ENCODE measurements at places on chromosomes 16 and 17.

- no peak for DNase-seq
These were observed 308.3 kb downstream of the SOX9 start for GRCh38 chr17:72429066-72429638.

- DNase-seq = no peak
These were observed 94.6 kb downstream of the BANP start for GRCh38 chr16:88045820-88046303.

DNA sequence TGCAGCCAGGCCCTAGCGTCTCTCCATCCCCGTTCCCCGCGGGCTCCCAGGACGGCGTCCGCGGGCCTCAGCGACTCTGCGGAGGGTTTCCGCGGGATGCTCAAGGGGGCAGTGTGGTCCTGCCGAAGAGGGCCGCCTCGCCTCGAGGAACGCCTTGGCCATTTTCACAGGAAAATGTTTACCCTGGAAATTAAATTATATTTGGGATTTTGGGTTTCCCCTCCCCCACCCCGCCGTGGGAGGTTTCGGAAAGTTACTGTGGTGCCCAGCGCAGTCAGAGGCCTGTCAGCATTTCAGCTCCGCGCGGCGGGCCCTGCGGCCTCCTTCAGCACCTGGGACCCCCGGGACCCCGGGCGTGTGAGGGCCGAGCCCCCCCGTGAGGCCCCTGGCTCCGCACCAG is 94.5 kb downstream of the PCTP start:
- DNase-seq = no peak

DNA sequence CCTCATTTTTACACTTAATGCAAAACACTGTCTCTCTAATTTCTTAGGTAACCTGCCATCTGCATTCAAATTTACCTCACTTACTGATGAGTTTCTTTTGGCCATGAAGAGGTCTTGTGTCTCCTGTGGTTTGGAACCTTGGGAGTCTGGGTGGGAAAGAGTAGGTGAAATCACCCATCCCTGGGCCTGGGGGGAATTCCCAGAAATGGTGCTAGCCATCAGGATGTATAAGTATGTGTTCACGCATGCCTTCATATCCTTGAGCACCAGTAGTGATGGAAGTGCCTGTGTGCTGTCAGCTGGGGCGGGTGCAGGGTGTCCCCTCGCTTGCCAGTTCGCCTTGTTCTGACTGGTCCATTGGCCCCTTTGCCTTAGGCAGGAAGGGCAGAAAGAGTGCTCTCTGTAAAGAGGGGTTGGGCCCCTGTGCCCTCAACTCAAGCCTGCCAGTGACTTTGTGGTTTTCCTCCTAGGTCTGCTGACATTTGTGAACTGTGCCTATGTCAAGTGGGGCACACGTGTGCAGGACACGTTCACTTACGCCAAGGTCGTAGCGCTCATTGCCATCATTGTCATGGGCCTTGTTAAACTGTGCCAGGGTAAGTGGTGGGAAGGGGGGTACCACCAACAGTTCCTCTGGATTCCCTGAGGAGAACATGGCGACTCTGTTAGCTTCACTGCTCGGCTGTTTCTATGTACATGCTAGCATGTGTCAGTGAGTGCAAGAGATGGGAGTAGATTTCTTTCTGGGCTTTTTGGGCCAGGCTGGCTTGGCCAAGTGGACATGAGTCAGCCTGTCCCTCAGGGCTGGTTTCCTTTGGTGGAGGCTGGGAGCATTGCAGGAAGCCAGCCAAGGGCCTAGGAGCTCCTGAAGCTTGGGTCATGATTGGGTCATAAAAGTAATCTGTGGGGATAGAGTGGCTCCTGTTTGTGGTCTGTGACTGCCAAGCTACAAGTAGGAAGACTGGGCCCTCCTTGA is 23.2 kb downstream of the SLC7A6OS start:
- DNase-seq = no peak

- DNase-seq = peak; percentile 14
These were observed 18.3 kb upstream of the WFIKKN2 start for GRCh38 chr17:50816771-50817751.

DNA sequence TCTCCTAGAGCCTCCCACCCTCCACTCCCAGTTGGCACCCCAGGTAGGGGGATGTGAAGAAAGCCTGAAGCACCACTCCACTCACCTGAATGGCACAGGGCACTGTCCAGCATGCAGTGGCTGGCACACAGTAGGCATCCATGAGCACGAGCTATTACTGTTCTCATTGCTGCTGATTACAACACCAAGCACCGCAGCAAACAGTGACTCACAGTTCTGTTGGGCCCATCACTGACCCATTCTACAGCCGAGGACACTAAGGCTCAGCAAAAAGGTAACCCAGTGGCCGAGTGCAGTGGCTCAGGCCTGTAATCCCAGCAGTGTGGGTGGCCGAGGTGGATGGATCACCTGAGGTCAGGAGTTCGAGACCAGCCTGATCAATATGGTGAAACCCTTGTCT is 2.7 kb downstream of the ZSCAN10 start:
- DNase-seq = no peak

DNA sequence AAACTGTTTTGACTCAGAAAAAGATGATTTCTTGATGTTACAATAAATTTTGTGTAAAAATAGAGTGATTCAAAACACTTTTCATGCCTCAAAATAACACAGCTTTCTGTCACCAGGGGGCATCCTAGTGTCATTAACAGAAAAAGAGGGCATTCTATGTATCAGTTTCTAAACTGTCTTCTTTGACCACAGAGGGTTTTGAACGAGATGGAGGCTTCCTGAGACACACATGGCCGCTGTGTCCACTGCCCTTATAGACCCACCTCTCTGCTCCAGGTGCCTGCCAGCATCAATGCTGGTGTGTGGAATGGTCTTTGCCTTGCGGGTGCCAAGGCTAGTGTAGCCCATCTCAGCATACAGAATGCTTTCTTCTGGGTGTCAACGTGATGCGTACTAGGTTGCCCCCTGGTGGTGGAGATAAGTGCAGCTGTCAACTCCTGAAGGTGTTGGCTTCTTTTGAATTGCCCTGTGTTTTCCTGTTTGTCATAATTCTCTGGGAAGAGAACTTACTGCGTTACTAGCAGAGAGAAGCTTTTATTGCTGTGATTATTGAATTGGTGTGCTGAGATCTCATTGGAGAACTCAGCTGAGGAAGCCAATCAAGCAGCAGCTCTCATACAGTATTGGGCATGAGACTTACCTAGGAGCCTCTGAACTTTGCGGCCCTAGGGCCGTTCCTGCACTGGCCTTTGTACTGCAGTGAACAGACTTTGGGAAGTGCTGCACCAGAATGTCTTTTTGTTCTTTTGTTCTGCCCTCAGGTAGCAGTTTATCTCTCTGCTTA is 38.6 kb downstream of the USP10 start:
- DNase-seq = peak; percentile 51

DNA sequence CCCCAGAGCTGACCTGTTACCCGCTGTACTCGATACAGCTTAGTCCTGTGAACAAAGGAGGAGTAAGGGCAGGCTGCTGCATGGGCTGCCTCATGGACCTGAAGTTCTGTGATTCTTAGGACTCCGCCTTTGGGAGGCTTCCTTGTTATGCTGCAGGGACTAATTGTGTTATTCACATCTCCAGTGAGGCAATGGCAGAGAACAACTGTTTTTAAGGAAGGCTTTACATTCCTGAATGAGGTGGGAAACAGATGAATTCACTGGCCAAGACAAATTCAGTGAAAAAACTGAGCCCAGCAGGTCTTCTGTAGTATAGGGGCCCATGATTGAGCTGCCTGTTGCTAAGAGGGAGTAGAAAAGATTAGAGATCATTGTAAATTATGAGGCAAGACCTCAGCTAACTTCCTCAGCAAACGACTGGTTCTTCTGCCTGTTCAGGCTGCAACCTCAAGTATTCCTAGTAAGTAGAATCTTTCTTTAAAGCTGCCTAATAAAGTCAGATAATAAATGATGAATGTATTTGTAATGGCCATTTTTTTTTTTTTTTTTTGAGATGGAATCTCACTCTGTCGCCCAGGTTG is 26.3 kb downstream of the ADORA2B start:
- DNase-seq = no peak

GRCh38 chr16:23124315-23124714 is 24.9 kb downstream of the USP31 start:
- DNase-seq = no peak

GRCh38 chr17:7652388-7653356 is 1.9 kb downstream of the ATP1B2 start:
- no peak for DNase-seq

DNA sequence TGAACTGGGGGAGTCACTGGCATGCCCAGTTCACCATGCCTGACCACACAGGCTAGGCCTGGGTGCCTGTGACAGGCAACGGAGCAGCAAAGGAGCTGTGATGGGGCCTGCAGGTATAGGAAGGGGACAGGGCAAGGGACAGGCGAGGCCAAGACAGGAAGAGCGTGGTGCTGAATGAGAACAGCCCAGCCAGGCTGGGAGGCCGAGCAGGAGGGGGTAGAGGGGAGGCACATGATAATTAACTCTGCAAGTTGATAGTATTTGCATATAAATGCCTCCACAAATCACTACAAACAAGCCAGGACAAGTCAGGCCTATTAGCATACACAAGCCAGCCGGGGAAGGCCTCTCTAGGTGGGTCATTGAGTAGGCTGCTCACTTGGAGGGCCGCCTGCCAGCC is 7.8 kb downstream of the ZFHX3 start:
- no peak for DNase-seq

GRCh38 chr16:70767377-70768202 is 33.4 kb downstream of the VAC14 start:
- DNase-seq = no peak

DNA sequence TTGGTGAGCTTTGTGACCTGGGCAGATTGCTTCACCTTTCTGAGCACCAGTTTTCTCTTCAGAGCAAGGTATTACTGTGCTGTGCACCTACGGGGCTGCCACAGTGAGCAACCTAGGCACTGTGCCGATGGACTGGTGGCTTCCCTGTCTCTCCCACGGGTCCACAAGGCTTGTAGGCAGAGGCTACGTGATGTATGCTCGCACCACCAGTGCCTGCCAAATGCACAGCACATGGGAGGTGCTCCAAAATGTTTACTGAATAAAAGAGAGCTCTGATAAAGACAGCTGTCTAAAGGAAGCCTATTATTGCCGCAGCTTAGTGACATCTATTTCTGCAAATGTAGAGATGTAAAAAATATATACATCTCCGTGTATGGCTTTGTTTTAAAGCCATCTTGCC is 139.2 kb downstream of the CDK5R1 start:
- no peak for DNase-seq
